ENCODE measurements at places on chromosomes 6 and 20.

DNA sequence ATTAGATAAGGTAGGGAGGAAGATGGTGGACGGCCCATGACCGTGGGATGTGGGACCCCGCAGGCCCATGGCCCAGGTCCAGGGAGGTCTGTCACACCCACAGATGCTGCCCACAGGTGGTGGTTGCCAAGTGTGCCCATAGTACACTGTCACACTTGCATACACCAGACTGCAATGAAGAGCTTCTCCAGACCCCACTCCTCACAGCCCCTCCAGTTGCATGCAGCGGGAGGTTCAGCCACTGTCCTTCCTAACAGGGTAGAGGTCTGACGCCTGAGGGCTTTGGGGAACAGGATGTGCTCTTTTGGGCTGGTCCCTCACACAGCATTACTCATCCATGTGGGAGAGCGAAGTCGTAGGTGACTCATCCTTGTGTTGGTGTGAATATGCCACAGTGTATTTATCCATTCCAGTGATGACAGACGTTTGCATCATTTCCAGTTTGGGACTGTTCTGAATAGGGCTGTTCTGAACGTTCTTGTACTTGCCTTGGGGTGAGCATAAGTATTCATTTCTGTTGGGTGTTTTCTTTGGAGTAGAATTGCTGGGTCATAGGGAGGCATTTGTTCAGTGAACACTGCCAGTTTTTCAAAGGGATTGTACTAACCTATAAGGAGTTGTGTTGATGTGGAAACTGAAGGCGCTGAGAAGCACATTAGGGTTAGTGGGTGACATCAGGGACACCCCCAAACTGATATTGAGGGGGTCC lies 10.1 kb upstream of the PYGB start:
- DNase-seq = no peak

- DNase-seq = no peak
These were observed 27.4 kb downstream of the CBLN4 start for GRCh38 chr20:55977690-55978459.

GRCh38 chr6:10146715-10147451 lies 268.0 kb downstream of the TFAP2A start:
- no peak for DNase-seq

- peak; percentile 62 for DNase-seq
These were observed 44.8 kb downstream of the STK4 start for GRCh38 chr20:45011108-45011526.

- no peak for DNase-seq
These were observed 10.9 kb upstream of the ATRN start for GRCh38 chr20:3459881-3460307.

GRCh38 chr6:27183060-27183832 lies 64.3 kb upstream of the PRSS16 start:
- DNase-seq = no peak

DNA sequence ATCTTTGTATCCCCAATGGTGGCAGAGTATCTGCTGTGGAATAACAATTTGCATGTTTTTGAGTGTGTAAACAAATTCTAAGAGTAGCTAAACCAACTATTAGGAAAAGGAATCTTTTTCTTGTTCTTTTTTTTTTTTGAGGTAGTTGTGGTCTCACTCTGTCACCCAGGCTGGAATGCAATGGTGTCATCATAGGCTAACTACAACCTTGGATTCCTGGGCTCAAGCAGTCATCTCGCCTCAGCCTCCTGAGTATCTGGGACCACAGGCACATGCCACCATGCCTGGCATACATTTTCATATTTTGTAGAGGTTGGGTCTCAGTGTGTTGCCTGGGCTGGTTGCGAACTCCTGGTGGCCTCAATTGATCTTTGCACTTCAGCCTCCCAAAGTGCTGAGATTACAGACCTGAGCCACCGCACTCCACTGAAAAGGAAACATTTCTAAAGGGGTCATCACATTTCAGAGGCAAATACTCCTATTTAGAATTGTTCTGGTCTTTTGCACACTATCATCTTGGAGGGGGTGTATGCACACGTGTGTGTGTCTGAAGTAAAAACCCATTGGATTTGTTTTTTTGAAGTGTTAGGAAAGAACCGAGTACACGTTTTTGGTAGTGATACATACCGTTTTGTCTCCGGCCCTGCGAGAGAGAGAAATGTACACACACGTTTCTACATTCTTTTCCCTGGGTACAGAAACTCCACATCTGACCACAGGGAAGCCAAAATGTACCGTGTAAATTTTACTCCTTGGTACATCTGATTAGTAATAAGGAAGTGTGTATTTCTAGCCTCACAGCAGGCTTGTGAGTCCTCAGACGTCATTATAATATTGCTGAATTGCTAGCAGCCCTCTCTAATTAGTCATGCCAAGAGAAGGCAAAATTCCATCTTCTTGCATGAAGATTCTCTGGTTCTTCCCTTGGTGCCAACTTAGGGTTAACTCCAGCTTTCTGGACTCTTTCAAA lies 183.6 kb downstream of the JARID2 start:
- DNase-seq = no peak

GRCh38 chr20:37395921-37396415 lies 50.0 kb downstream of the SRC start:
- no peak for DNase-seq

- DNase-seq = no peak
These were observed 76.3 kb upstream of the PIM1 start for GRCh38 chr6:37093728-37094069.

GRCh38 chr6:132096245-132096644 lies 145.1 kb upstream of the CCN2 start:
- no peak for DNase-seq

- no peak for DNase-seq
These were observed 27.3 kb upstream of the GABRR1 start for GRCh38 chr6:89244241-89244985.

DNA sequence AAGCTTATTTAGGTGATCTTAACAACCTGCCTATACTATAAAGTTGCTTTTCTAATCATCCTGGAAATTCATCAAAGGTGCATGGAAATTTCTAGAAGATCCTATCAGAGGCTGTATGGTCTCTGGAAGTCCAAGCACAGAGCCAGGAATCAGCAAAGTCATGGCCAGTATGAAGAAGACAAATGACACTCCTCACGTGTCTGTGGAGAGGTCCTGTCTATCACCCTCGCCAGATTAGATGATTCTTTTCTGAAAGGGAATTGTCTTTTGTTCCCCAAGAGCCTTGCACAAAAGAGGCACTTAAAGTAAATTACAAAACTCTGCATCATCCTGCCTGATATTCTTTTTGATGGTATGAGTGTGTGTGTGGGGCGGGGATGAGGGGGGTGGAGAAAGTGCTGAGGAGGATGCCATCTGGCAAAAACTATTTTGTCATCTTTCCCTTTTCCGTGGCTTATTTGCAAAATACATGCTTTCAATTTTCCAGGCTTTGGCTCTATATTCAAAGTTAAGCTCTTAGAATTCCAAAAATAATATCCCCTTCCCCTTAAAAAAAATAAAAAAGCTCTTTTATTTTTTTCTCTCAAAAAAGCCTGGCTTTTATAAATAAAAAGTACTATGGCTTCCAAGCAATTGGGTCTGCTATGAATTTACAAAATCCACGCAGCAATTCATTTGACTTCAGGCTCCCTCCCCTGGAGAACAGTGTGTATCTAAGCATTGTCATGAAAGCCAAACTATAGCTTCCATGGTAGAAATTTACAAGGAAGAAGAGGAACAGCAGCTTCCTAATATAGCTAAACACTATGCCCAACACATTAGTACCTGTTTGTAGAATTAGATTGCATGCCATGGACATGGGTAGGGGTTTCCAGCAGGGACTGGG lies 185.2 kb upstream of the ARG1 start:
- DNase-seq = no peak

GRCh38 chr6:158418501-158418900 lies 106.2 kb downstream of the TULP4 start:
- no peak for DNase-seq
